IPS DF 19.7 (cell line): ENCODE measurements at places on chromosomes 16 and 17.

DNA sequence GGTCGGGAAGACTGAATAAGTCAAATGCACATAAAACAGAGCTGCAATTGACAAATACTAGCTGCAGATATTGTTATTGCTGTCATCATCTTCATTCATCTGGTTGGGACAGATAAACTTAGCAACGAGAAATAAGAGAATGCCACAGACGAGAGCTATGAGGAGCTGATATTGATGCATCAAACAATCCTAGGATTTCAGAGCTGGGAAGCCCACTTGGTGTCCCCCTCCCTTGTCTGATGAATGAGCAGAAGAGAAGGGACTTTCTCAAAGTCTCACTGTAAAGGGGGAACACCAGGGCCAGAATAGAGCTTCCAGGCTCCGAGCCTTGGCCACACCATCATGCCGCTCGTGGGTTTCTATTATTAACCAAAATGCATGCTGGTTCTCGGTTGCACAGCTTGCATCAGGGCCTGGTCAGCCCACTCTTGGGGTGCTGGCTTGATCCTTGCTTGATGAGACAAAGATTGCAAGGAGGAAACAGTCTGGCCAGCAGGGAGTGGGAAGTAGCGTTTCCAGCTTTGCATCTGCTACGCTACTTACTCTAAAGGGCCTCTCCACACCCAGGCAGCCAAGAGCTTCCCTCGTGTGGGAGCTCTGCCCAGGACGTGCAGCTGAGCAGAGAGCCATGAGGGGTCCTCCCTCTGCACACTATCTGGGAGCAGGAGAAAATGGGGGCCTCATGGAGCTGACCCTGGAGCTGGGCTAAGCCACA, 28.4 kb upstream of the EMP2 start:
- no peak for DNase-seq

- DNase-seq, result no peak
These were observed 43.8 kb downstream of the ZNRF1 start for GRCh38 chr16:75042426-75043174.

GRCh38 chr17:83186751-83187421, 107.5 kb downstream of the METRNL start:
- DNase-seq, result no peak

- DNase-seq, result no peak
These were observed 39.2 kb upstream of the PMFBP1 start for GRCh38 chr16:72211110-72211509.

- DNase-seq, result no peak
These were observed 3.8 kb upstream of the ROGDI start for GRCh38 chr16:4806280-4806679.

GRCh38 chr17:30809867-30810266, 14.6 kb downstream of the CRLF3 start:
- DNase-seq, result no peak

DNA sequence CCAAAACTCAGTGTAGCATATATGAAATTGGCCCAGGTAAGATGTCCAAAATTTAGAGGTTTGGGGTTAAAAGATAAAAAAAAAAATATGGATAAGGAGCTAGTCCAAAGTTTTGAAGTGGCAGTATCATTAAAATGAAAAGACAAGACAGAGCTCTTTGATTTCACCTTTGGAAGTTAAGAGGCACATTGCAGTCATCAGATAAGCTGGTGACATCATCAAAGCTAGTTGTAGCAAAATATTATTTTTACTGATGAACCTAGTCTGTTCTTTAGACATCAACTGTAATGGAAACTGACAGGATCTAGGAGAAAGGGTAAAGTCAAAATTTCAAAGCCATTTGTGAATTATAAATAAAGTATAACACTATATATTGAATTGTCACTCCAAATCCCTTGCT, 603.7 kb upstream of the CDH8 start:
- DNase-seq, result no peak

DNA sequence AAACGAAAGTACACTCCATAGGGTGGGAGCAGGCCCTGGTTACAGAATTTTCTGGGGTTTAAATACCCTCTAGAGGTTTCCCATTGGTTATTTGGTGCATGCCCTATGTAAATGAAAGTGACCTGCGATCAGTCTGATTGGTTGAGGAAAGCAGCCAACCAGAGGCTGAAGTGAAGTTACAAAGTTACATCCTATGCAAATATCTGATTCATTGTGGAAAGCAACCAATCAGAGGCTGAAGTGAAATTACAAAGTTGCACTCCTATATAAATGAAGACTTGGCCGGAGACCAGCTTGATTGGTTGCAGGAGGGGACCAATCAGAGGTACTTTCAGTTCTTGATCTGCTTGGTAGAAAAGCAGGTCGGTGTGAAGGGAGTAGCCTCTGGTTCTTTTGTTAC, 24.4 kb downstream of the NAA60 start:
- DNase-seq, result no peak

GRCh38 chr17:3660311-3660891, 8.0 kb downstream of the TAX1BP3 start:
- no peak for DNase-seq

DNA sequence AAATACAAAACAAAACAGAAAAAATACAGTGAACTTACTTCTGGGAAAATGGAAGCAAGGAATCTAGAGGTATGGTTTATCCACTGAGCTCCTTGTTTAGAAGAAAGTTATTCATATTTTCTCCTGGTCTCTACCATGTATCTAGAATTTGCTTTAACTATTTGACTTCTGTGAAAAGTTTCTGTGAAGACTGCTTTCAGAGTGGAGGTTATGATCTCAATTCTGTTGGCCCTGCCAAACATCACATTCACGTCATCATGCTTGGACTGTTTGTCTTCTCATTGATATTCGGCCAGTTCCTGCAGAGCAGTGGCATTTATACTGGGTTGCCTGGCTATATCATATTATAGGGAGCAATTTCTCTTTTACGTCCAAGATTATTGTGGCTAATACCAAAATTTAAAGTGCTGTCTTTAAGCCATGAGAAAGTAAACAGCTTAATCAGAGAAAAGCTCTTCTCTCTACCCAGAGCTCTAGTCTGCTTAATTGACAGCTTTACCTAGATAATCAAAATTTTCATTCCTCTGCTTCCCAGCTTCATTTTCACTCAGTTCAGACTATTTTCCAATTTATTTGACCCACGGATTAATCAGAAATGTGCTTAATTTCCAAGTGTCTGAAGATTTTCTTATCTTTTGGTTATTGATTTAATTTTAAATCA, at the start of gene ABCA8:
Gene ABCA8 (minus strand): TSS at position 212 of the 661 bp plus-strand sequence. CDS start 13,358 bp downstream, outside the sequence.
- DNase-seq, result no peak

DNA sequence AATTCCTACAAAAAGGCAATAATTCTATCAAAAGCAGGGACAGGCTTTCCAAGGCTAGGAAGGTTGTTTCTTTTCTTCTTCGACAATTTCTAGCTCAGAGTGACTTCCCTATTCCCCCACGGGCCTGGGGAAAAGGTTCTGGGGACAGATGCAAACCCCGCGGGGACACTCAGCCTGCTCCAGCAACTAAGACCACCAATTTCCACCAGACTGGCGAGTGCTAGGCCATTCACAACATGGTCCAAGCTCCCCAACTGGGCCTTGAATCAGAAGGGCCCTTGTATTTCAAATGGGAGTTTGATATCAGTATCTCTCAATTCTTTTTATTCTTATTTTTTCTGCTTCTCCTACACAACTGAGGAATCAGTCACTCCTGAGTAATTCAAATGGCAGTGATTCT, 86.7 kb downstream of the USP31 start:
- DNase-seq, result no peak

GRCh38 chr17:29905086-29905878, 24.7 kb downstream of the SSH2 start:
- DNase-seq, result no peak

DNA sequence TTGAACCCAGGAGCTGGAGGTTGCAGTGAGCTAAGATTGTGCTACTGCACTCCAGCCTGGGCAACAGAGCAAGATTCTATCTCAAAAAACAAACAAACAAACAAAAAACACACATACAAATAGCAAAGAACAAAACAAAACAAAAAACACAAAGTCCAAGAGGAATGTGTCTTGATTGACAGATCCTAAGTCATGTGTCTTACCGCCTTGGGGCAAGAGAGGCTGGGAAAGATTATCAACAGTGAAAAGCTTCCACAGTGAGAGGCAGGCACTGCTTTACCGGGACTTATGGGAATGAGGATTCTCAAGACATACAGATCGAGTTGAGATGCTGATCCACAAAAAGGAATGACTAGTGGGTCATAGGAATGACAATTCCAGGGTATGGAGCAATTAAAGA, 62.7 kb upstream of the GAS7 start:
- DNase-seq, result no peak

DNA sequence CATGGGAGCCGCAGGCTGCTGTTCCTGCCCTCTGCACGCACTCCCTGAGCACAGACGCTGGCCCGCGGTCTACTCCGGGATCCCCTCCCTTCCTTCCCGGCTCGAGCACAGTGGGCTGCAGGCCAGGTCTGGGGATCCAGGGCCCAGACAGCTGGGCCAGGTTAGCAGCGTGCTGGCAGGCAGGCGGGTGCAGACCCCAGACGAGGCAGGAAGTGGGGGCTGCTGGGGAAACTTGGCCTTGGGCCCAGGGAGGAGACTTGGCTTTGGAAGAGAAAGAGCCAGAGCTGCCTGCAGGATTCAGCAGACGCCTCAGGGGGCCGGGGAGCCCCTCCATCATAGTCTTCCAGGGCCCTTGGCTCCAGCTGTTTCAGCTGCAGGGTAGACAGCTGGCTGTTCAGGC, 30.2 kb upstream of the ABCC3 start:
- no peak for DNase-seq

DNA sequence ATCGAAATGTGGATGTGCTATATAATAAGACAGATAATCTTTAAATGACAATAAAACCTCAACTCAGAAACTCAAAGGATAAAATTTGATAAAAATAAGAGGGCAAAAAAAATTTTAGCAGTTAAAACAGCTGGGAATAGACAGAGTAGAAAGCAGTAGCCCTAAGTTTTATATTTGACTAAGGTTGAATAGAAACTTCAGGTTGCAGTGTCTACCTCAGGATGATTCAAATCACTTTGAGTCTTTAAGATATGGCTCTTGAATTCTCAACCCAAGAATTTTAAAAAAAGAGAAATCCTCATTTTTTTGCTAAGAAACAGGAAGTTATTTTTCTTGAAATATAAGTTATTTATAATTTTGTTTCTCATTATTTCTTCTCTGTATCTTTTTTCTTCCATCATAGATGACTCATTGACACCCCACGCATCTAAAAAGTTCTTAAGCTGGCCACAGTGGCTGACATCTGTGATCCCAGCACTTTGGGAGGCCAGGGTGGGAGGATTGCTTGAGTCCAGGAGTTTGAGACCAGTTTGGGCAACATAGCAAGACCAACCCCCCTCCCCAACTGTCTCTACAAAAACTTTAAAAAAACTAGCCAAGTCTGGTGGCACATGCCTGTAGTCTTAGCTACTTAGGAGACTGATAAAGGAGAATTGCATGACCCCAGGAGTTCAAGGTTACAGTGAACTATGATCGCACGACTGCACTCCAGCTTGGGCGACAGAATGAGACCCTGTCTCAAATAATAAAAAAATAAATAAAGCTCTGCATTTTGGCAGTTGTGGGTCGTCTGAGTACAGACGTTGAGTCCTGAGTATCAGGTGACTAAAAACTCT, 23.9 kb downstream of the NFAT5 start:
- no peak for DNase-seq

- no peak for DNase-seq
These were observed 335.3 kb downstream of the SNX29 start for GRCh38 chr16:12311877-12312276.

- DNase-seq, result no peak
These were observed 336.4 kb downstream of the SEC14L1 start for GRCh38 chr17:77476931-77477805.

- DNase-seq, result no peak
These were observed at the start of gene RARA for GRCh38 chr17:40309031-40309948. Gene RARA (plus strand): TSS chr17:40309180. CDS start chr17:40331219, 22,039 bp downstream.

GRCh38 chr16:73066927-73067670, 19.2 kb upstream of the ZFHX3 start:
- DNase-seq, result no peak

- DNase-seq, result no peak
These were observed 39.2 kb downstream of the ZNF778 start for GRCh38 chr16:89256651-89257254.

- DNase-seq, result no peak
These were observed 19.1 kb downstream of the GSPT1 start for GRCh38 chr16:11896486-11897176.

DNA sequence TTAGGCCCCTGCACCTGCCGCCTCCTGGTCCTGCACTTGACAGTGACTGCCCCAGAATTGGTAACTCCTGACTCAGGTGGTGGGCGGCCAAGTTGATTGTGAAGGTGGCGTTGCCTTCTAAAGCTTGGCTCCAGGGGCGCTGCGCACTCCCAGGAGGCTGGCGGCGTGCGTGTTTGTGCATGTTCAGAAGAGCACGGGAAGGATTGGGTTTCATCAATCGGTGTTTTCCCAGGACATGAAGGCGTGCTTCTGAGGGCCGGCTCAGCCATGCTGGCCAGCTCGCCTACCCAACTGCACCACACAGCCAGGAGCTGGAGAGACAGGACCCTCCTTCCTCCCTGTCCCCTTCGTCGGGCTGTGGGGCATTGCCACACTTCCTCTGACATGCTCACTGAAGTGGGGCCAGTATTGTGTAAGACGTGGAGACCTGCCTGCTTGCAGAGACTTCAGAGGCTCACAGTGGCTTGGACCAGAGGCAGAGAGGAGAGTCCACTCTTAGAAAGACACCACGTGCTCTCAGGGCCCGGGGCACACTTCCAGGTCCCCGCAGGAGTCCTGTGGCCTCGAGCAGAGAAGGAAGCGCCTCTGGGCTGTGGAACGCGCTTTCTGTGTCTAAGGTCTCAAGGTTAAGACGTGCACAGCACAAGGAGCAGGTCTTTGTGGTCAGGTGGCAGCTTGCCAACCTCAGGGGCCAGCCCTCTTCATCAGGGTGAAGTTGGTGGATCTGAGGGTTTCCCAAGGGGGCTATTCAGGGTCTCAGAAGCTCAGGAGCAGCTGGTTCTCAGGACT, 2.8 kb downstream of the RAB40C start:
- DNase-seq, result no peak

GRCh38 chr16:66886321-66886720, 6.0 kb downstream of the PDP2 start:
- DNase-seq, result no peak

DNA sequence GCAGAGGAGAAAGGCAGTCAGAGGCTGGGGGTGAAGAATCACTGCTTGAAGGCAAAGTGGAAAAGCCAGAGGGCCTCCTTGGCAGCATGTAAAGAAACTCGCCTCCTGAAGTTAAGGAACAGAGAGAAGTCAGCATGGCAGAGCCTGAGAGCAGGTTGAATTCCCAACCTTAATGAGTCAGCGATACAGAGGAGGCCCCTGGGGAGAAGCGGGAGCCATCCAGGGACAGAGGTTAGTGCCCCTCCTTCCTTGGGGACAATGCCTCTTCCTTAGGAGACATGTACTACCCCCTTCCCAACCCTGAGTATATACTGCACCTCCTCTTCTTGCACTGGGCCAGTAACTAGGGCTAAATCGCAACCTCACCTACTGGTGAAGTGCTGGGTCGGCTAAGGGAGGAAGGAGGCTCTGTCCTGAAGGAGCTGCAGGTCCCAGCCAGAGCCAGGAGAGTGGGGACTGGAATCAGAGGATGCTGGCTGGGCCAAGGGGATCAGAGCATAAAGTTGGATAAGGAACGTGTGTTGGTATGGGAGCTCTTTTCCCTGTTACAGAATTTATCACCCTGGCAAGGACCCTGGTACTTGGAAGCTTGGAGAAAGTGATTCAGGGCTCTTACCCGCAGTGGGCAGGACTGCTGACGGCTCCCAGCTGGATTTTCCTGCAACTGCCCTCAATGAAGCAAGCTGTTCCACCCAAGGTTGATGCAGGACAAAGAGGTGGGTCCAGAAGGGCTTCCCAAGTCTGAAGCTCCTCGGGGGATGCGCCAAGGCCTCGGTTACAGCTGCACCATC, 5.4 kb upstream of the AANAT start:
- no peak for DNase-seq

GRCh38 chr17:79433379-79433778, 177.5 kb downstream of the RBFOX3 start:
- no peak for DNase-seq

GRCh38 chr16:12168074-12169000, 191.8 kb downstream of the SNX29 start:
- no peak for DNase-seq
